ENCODE measurements at places on chromosomes 4 and X.

DNA sequence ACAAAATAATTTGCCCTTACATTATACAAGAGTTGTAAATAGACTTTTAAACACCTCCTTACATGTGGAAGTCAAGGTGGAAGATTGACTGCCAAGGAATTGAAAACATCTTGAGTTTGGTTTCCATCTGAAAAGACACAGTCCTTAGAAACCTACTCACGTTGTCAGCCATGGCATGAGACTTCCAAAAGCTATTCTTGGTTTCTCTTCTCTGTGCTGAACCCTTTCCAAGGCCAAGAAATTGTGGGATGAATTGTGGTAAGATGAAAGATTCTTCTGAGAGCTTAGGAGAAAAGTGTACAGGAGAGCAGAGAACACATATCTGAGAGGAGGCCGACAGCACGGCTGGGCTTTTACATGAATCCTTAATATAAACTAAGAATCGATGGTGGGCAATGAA lies 370.0 kb downstream of the FBXW7 start:
- DNase-seq, result no peak

DNA sequence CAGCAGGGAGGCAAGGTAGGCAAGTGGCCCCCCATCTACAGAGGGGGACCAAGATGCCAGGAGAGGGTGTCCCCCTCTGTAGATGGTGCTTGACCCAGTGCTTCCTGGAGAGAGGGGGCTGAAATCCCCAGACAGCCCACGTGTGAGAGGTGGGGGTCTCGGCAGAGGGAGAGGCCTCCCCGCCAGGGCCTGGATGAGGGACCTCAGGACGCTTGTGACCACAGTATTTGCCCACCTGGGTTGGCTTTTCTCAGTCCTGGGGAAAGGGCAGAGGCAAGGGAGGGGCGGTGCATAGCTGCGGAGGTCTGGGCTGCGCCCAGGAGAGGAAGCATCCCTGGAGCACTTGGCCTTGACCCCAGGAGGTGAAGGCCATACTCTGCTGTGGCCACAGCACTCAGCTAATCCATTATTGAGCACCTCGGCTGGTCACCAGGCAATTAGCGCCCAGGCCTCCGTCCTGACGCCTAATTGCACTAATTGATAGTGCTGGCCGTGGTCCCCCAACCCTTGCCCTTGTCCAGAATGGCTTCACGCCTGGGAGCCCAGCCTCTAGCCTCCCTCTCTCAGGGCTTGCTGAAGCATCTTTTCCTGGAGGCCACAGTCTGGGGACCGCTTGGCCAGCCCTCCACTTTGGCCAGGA lies 30.7 kb downstream of the HMX1 start:
- DNase-seq, result no peak

DNA sequence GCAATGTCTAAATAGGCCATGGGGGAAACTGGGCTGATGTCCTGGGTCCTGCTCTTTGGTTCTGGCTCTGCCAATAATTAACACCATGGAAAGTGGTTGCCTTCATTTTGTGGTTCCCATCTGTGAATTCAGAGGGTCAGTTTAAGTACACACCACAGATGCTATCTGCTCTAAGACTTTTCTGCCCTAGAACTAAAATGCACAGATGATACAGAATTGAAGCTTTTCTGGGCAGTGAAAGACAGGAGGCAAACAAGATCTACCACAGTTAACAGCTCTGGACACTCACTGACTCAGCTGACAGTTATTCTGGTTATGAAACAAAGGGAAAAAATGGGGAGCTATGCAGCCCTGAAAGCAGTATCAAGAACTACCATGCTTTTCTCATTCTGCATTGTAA lies 37.3 kb downstream of the APBB2 start:
- no peak for DNase-seq

DNA sequence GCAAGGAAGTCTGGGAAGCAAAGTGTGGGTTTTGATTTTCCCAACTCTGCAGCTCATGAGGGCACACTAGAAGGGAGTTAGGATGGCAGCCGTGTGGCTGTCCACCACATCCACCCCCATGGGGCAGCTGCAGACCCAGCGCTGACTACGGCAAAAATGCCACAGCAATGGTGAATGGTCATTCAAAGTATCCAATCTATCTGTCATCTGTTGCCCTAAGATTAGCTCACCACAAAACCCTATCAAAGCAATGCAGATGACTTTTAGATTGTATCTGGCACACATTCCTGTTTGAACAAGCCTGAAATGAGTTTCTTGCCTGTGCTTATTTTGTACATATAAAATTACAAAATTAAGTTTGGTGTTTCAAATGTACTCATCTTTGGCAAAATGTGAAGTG lies 29.7 kb upstream of the HPSE start:
- DNase-seq, result no peak

GRCh38 chr4:139142087-139142486 lies 34.9 kb downstream of the ELF2 start:
- no peak for DNase-seq

DNA sequence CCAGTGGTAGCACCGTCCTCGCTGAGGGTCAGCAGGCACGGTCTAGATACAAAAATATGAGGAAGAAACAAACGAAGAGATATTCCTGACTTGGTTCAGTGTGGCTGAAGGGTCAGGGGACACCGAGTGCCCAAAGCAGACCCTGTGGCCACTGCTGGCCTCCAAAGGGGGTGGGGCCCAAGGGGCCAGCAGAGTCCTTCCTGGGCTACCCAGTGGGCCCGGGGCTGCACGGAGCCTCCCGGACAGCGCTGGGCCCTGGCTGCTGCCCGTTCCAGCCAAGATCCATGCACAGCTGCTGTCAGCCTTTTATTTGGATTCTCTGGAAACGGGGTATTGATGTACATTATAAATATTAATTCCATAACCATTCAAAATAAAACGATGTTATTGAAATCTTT lies 20.4 kb downstream of the NELFA start:
- DNase-seq, result no peak

DNA sequence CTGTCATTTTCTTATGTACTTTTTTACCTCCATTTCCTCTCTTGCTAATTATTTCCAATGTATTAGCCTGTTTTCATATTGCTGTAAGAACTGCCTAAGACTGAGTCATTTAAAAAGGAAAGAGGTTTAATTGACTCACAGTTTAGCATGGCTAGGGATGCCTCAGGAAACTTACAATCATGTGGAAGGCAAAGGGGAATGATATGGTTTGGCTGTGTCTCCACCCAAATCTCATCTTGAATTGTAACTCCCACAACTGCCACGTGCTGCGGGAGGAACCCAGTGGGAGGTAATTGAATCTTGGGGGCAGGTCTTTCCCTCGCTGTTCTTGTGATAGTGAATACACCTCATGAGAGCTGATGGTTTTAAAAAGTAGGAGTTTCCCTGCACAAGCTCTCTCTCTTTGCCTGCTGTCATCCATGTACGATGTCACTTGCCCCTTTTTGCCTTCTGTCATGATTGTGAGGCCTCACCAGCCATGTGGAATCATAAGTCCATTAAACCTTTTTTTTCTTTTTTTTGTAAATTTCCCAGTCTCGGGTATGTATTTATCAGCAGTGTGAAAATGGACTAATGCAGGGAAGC lies 870.0 kb upstream of the INTU start:
- no peak for DNase-seq

DNA sequence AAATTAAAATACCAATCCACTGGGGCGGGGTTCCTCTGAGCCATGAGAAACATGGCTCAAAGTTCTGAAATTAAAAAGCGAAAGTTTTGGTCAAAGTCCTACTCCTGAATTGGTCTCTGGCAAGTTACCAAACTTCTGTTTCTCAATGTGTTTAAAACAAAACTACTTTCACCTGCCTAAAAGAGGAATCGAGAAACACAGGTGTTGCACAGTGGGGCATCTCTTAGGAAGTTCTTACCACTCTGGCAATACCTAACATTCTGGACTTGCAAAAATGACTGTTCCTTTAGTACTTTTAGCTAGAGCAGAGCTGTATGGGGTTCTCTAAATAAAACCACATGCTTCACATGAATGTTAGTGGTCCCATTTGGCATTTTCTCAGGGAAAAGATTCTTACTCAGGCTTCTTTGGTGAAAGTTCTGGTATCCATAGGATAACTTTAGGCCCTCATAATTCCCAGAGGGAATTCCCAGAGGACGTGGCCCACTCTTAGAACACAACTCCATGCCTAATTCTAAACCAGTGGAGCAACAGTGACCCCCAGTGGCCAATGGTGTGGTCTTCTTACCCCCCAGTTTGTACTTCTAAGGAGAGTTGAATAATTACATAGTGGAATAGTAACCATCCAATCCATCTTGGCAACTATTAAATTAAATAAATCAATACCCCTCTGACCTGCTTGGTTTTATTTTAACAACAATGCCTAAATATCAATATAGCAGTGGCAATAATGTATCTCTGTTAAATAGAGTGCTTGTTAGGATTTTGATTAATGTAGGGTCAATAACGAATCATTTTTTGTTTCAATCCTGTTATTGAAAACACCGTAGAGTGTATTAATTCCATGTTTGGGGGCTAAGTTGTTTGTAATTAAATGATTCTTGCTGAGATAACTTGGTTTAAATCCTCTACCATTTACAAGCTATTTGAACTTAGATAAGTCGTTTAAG lies 21.9 kb downstream of the BMP3 start:
- peak; percentile 87 for DNase-seq

DNA sequence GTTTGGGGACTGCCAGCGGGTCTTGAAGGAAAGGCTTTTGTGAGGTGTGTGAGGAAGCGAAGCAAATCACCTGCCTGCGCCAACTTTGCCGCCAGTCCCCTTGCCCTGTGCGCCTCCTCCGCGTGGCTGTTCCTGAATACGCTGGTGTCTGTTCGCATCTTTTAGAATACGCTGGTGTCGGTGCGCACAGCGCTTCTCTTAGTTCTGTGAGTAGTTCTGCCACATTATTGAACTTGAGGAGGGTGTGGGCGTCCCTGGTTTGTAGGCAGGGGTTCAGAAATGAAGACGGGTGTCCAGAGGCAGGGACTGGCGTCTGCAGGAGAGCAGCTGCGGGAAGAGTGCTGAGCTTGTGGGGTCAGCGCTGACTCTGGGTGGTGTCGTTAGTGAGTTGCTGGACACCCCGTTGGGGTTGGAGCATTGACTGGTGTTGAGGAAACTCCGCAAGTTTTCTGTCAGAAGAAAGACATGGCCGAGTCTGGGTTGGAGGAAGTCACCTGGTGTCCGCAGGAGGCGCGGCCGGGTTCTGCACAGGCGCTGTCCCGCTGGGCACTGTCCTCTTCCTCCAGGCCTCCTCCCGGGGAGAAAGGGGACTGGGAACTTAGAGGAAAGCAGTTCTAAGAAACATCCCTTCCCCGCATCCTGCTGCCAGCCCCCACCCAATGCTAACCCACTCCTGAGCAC lies 930 bp downstream of the ZNF718 start:
- DNase-seq, result peak; percentile 85

DNA sequence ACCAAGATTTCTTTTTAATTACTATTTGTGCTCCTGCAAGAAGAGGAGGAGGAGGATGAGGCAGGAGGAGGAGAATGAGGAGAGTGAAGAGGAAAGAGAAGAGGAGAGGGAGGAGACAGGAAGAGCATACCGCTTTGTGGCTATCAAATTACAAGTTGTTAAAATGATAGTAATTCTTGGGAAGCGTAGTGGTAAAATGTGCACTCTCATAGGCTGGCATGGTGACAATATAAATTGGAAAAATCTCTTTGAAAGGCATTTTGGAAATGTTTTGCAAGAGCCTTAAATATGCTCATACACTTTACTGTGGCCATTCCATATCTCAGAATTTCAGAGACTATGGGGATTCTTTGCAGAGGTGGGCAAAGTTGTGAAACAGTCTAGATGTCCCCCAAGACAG lies 53.2 kb downstream of the MXRA5 start:
- no peak for DNase-seq

GRCh38 chr4:142405021-142405694 lies 440.9 kb downstream of the INPP4B start:
- DNase-seq, result peak; percentile 19

DNA sequence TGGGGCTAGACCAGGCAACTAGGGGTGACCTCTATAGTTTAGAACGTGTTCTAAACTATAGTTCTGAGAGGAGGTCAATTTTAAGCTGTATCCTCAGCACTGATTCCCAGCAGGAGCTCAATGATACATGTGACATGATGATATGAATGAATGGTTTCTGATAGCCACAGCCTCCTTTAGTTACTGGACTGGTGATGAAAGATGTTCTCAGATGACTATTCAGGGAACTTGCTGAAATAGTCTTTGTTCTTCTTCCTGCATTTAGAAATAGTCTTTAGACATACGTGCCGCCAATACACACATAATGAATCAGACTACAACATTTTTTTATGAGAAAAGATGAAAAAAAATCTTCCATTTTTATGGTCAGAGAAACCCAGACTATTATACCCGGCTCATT lies 116.3 kb upstream of the TMEM150C start:
- DNase-seq, result no peak

GRCh38 chr4:99361899-99362275 lies 9.3 kb upstream of the ADH1C start:
- DNase-seq, result no peak

DNA sequence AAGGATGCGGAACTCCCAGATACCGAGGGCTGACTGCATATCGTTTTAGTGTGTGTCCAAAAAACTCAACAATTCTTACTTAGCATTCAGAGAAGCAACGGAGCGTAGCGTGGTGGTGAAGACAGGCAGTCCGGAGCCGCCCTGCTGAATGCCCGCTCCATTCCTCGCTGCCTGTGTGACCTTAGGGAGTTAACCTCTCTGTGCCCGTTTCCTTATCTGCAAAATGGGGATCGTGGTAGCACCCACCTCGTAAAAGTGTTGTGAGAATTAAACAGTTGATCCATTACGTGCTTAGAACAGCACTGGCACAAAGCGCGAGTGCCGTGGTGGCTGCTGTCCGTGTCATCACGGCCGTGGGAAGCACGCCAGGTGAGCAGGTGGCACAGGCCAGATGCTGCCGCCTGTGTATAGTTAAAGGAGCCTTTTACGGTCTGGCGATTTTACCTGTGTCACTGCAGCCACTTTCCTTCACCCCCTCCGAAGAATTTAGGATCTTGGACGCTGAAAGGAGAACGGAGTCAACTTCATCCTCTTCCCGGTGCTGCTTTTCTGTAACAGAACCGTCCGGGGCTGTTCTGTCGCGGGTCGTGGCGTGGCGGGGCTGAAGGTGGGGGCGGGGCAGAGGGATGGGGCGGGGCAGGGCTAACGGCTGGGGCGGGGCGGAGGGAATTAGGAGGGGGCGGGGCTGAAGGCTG lies 885 bp downstream of the CCDC110 start:
- DNase-seq, result peak; percentile 41

DNA sequence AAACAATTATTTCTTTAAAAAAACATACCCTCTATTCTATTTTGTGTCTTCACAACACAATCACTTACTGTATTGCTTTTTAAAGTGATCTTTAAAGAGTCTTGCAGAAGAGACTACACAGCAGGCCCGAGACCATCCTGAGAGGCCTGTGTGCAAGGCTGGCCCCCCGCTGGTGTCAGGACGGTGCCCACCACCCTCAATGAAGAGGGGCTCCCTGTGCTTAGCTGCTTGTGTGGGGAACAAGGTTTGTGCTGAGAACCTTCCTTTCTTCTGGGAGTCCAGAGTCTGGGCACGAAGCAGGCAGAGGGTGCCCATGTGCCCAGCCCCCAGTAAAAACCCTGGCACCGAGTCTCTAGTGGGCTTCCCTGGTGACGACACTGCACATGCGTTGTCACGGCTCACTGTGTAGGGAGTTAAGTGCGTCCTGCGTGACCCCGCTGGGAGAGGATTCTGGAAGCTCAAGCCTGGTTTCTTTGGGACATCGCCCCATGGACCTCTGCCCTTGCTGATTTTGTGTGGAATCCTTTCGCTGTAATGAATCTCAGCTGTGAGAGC lies 22.0 kb downstream of the RGS12 start:
- no peak for DNase-seq

All from GM23338 (cell line).